ENCODE measurements at places on chromosomes 12 and 14.

- no peaks in the 10 kb centered on the region for H3K36me3 ChIP-seq
- no peaks in the 10 kb centered on the region for H3K27me3 ChIP-seq
- no peak overlapping the region for H3K27ac ChIP-seq
- no peak overlapping the region for H3K4me3 ChIP-seq
Measured at GRCh38 chr14:69244946-69245345, 15.0 kb upstream of the GALNT16 start.

DNA sequence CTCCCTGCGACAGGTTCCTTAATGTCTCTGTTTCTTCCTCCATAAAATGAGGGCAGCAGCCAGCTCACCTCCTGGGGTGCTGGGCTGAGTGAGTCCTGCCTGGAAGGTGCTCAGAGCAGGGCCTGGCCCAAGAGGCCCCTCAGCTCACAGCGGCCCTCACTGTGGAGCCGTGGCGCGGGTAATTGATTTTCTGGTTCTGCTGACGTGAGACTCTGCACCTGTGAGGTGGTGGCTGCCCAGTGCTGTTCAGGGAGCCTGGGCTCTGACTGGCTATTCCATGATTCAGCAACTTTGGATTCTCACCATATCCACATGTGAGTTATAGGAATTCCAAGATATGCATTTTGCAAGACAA, 266.6 kb downstream of the ADGRD1 start:
- H3K27ac ChIP-seq, result no peak overlapping the region
- peaks cover 9% of the 10 kb centered on the region for H3K4me1 ChIP-seq
- no peaks in the 10 kb centered on the region for H3K36me3 ChIP-seq
- H3K27me3 ChIP-seq, result no peaks in the 10 kb centered on the region

GRCh38 chr14:96638041-96638855, 136.1 kb downstream of the PAPOLA start:
- no peak for DNase-seq
- no peak overlapping the region for H3K27ac ChIP-seq
- no peaks in the 10 kb centered on the region for H3K27me3 ChIP-seq
- no peaks in the 10 kb centered on the region for H3K36me3 ChIP-seq

DNA sequence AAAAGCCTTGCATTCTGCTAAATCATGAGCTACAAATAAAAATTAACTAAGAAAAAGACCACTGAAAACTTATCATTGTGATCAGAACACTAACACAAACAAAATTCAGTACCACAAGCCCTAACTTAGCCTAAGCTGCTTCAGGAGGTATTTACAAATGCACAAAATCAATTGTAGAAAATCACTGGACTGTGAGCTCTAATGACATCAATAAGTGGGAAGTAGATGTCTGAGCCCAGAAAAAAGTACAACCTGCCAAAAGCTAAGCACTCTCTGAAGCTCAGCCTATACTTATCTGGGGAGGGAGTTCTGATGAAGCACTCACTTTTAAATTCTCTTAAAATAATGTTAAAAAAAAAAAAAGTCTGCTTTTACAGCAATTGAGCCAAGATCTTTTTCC, 92.9 kb downstream of the SLCO1B1 start:
- H3K36me3 ChIP-seq, result no peaks in the 10 kb centered on the region
- H3K4me3 ChIP-seq, result no peak overlapping the region
- H3K27me3 ChIP-seq, result no peaks in the 10 kb centered on the region
- H3K27ac ChIP-seq, result no peak overlapping the region
- H3K4me1 ChIP-seq, result no peaks in the 10 kb centered on the region

GRCh38 chr12:67692966-67693365, 44.4 kb downstream of the DYRK2 start:
- no peak for DNase-seq
- no peak overlapping the region for H3K4me3 ChIP-seq
- H3K27me3 ChIP-seq, result no peaks in the 10 kb centered on the region
- no peaks in the 10 kb centered on the region for H3K36me3 ChIP-seq
- no peaks in the 10 kb centered on the region for H3K4me1 ChIP-seq
- no peak overlapping the region for H3K27ac ChIP-seq

DNA sequence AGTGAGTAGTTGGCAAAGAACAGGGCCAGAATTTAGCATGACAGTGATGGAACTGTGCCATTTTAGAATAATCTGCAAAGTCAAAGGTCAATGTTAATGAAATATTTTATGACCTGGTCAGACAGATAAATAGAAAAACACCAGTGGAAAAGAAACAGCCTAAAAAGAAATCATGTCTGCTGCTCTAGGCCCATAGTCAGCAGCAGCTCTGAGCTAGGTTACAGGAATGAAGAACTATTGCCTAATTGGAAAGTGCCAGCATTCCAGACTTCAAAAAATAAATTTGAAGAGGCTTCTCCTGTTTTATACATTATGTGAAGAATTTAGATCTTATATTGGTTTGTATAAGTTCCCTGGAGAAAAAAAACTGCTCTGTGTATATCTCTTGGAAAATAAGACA, 9.8 kb downstream of the NPC2 start:
- DNase-seq, result no peak
- peaks cover 8% of the 10 kb centered on the region for H3K36me3 ChIP-seq
- no peak overlapping the region for H3K27ac ChIP-seq

DNA sequence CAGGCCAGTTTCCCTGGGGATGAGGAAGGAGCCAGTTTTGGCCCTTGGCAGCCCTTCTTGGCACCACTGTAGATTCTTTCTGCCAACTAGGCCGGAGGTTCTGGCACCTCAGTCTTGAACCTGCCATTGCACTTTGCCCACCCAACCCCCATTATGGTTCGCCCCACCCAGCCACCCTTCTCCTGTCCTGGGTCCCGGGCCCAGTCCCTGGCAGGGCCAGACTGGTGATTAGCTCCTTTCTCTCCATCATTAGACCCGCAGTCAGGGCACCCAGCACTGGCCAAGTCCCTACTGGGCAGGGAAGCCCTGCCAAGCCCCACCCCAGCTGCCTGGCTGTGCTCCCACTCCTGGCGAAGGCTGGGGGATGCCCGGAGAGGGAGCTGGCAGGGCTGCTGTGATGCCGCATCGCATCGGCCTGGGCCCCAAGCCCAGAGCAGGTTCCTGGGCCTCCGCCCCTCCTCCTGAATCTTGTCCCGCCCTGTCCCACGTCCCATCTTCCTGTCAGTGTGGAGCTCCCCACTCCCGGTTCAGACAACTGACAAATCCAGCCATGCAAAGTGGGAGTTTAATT, 9.8 kb downstream of the FAM222A start:
- H3K36me3 ChIP-seq, result no peaks in the 10 kb centered on the region
- H3K4me3 ChIP-seq, result no peak overlapping the region
- peaks cover 5% of the 10 kb centered on the region for H3K4me1 ChIP-seq

GRCh38 chr14:70811050-70811449, 1.7 kb upstream of the MAP3K9 start:
- H3K27ac ChIP-seq, result no peak overlapping the region
- H3K4me3 ChIP-seq, result peak overlapping the region; percentile 34
- H3K36me3 ChIP-seq, result no peaks in the 10 kb centered on the region
- no peaks in the 10 kb centered on the region for H3K27me3 ChIP-seq

- H3K27ac ChIP-seq, result peak overlapping the region; percentile 96
- DNase-seq, result no peak
- H3K4me1 ChIP-seq, result peaks cover 12% of the 10 kb centered on the region
- no peaks in the 10 kb centered on the region for H3K36me3 ChIP-seq
- H3K27me3 ChIP-seq, result no peaks in the 10 kb centered on the region
- peak overlapping the region; percentile 98 for H3K4me3 ChIP-seq
Measured at GRCh38 chr12:46267575-46267824, 1.3 kb downstream of the SLC38A1 start.

- peaks cover 3% of the 10 kb centered on the region for H3K4me1 ChIP-seq
- H3K27ac ChIP-seq, result no peak overlapping the region
- DNase-seq, result peak; percentile 82
- no peak overlapping the region for H3K4me3 ChIP-seq
- no peaks in the 10 kb centered on the region for H3K27me3 ChIP-seq
- H3K36me3 ChIP-seq, result no peaks in the 10 kb centered on the region
Measured at GRCh38 chr12:116924558-116925453, 14.1 kb downstream of the FBXW8 start.

DNA sequence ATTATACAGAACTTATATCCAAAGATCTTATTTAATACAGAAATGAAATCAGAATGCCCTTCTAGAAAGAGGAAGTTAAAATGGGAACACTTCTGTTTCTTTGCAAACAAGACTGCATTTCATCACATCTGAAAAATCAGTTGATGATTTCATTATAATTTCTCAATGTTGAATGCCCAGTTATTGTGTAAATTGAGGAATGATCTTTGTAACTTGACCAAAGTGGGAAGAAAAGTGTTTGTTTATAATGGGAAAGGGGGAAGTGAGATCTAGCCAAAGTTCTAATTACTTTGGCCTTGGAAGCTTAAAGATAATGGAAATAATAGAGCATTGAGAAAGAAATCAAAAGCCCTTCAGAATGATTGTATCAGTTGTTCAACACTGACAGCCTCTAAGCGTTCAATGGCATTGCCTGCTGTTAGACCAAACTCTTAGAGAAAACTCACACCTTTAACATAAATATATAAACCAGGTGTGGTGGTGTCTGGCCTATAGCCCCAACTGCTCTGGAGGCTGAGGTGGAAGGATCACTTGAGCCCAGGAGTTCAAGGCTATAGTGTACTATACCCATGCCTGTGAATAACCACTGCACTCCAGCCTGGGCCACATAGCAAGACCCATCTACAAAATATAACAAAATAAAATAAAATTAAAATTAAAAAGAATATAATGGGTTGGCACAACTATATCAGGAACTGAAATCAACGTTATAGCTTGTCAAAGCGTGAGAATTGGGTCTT, 9.9 kb upstream of the LYZ start:
- no peak for DNase-seq
- H3K4me3 ChIP-seq, result no peak overlapping the region
- no peaks in the 10 kb centered on the region for H3K4me1 ChIP-seq
- H3K27me3 ChIP-seq, result no peaks in the 10 kb centered on the region
- no peak overlapping the region for H3K27ac ChIP-seq

GRCh38 chr14:91342206-91342760, 75.3 kb downstream of the CCDC88C start:
- H3K27ac ChIP-seq, result no peak overlapping the region
- H3K27me3 ChIP-seq, result no peaks in the 10 kb centered on the region
- no peak for DNase-seq
- H3K4me1 ChIP-seq, result no peaks in the 10 kb centered on the region
- H3K4me3 ChIP-seq, result no peak overlapping the region
- H3K36me3 ChIP-seq, result peaks cover 3% of the 10 kb centered on the region

GRCh38 chr12:89179983-89180382, 172.3 kb downstream of the DUSP6 start:
- no peaks in the 10 kb centered on the region for H3K27me3 ChIP-seq
- no peaks in the 10 kb centered on the region for H3K36me3 ChIP-seq
- H3K4me3 ChIP-seq, result no peak overlapping the region
- H3K4me1 ChIP-seq, result no peaks in the 10 kb centered on the region
- no peak overlapping the region for H3K27ac ChIP-seq
- no peak for DNase-seq

- DNase-seq, result no peak
- H3K4me3 ChIP-seq, result no peak overlapping the region
- no peak overlapping the region for H3K27ac ChIP-seq
- no peaks in the 10 kb centered on the region for H3K36me3 ChIP-seq
Measured at GRCh38 chr14:89466944-89467343, 49.9 kb upstream of the FOXN3 start.

DNA sequence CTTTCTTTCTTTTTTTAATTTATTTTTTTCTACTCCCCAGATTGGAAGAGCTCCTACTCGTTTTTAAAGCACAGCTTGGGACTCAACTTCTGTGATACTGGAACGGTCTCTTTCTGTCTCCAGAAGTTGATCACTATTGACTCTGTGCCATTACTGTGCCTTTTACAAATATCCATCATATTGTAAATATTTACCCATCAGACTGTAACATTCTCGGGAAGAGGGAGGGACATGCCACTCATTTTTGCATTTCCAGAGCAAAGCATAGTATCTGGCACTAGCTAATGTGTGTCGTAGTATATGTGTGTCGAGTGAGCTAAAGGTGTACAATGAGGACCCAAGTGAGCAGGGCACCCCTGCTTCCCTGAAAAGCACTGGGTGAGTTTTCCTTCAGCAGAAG, 24.0 kb upstream of the GSG1 start:
- DNase-seq, result no peak
- no peaks in the 10 kb centered on the region for H3K4me1 ChIP-seq
- no peaks in the 10 kb centered on the region for H3K27me3 ChIP-seq
- no peaks in the 10 kb centered on the region for H3K36me3 ChIP-seq

DNA sequence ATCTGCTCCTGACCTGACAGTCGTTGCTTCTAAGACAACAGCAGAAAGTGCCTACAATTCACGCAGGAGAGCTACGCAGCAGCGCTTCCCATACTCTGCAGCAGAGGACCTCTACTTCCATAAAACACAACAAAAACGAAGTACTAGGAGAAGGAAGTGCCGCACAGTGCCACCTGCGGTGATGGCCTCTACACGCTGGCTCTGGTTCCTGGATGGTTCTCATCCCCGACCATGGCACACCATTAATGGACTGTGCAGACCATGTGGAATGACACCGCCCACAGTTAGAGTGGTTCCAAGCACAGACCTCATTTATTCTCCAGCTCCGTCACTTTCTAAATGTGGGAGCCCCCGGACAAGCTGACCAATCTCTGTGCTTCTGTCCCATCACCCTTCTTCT, 28.3 kb downstream of the TPCN1 start:
- no peaks in the 10 kb centered on the region for H3K27me3 ChIP-seq
- DNase-seq, result no peak
- H3K36me3 ChIP-seq, result no peaks in the 10 kb centered on the region
- H3K4me1 ChIP-seq, result peaks cover 13% of the 10 kb centered on the region

- no peaks in the 10 kb centered on the region for H3K27me3 ChIP-seq
- no peak overlapping the region for H3K4me3 ChIP-seq
- DNase-seq, result no peak
- no peaks in the 10 kb centered on the region for H3K36me3 ChIP-seq
- no peaks in the 10 kb centered on the region for H3K4me1 ChIP-seq
Measured at GRCh38 chr14:100851946-100852620, 26.2 kb downstream of the MEG3 start.

DNA sequence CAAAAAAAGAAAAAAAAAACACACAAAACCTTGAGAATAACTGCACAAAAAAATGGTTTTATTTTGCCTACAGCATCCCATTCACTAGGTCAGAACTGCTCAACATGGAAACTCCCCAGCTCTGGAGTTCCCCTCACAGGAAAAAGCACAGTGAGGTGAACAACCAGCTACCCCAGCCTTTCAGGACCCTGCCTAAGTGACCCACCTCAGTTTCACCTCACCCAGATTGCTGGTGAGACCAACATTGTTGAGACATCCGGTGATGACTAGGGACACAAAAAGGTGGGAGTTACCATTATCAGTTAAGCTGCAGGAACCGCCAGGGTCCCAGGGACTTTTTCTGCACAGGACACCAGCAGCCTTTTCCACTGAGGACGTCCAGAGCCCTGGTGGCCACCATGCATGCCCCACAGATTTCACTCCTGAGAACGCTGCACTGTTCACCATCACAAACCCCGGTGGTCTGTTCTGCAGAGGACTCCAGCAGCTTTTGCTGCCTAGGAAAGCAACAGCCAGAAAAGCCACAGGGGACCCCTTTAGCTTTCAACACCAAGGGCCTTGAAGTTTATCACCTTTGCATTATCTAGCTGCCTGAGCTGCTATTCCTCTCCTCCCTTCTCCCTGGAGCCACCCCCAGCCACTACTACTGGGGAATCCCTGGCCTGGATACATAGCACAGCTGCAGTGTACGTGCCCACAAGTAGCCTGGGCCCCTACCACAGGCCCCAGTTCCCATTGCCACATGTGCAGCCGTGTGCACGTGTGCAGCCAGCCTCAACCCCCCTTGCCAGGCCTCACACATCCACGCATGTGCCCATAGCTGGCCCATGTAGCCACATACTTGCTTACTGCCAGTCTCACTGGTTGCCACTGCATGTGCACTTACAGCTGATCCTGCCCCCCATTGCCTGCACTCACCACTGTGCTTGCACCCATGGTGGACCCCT, 62.5 kb upstream of the FAR2 start:
- no peaks in the 10 kb centered on the region for H3K4me1 ChIP-seq
- DNase-seq, result peak; percentile 65
- no peaks in the 10 kb centered on the region for H3K27me3 ChIP-seq
- no peaks in the 10 kb centered on the region for H3K36me3 ChIP-seq
- H3K4me3 ChIP-seq, result no peak overlapping the region
- H3K27ac ChIP-seq, result no peak overlapping the region
